Epithelial cell of prostate (primary cell): ENCODE measurements at places on chromosomes 3 and 15.

DNA sequence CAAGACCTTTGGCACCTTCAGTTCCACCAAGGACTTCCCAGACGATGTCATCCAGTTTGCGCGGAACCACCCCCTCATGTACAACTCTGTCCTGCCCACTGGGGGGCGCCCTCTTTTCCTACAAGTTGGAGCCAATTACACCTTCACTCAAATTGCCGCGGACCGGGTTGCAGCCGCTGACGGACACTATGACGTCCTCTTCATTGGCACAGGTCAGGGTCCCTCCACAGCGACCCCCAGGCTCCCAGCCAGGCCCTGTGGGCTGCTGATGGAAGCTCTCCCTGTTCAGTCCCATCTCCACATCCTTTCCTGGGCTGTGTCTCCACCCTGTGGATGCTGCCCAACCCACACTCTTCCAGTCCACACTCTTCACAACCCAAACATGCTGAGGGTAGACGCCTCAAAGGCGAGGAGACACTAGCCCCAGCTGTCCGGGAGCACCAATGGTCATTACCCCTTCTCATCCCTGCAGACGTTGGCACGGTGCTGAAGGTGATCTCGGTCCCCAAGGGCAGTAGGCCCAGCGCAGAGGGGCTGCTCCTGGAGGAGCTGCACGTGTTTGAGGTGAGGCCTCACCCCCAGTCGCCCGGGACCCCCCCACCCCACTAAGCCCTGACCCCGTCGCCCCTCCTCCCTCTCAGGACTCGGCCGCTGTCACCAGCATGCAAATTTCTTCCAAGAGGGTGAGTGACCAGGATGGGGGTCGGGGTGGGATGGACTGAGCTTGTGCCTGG is 4.3 kb upstream of the LSMEM2 start:
- no peak for DNase-seq

DNA sequence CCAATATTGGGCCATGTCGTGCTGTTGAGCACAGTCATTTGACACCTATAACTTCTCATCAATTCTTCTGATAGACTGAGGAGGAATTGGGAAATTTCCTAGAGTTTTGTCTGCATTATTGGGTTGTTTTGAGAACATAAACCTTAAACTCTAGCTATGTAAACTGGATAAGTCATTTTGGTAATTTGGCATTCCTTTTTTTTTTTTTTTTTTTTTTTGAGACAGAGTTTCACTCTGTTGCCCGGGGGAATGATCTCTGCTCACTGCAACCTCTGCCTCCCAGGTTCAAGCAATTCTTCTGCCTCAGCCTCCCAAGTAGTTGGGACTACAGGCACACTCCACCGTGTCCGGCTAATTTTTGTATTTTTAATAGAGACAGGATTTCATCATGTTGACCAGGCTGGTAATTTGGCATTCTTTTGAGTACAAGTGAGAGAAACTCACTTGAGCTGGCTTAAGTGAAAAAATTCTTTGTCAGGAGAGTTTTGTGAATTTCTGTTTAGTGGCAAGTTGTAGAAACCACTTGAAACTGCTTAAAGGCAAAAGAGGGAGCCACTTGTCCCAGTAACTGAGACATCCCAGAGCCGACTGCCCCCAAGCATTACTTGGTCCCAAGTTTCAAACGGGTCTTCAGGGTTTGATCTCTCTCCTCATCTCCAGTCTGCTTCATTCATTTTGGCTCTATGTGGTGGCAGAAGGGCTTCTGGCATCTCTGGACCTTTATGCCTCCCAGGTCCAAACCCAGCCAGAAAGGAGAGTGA is 34.9 kb downstream of the FLNB start:
- no peak for DNase-seq

- DNase-seq: no peak
These were observed 62.7 kb upstream of the CD47 start for GRCh38 chr3:108153451-108153981.

DNA sequence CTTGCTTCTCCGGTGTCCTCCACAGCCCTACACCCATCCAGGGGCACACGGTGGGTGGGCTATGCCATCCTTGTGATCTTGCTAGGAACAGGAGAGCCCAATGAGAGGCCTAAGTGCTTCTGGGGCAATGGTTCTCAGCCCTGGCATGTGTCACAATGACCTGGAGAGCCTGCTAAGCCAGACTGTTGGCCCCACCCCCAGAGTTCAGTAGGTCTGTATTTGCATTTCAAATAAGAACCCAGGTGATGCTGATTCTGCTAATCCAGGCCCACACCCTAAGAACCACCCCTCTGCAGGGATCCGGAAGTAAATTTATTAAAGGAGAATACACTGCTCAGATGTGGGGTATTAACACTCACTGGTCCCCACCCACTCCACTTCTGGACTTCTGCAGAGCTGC is 57.9 kb downstream of the RORA start:
- no peak for DNase-seq

DNA sequence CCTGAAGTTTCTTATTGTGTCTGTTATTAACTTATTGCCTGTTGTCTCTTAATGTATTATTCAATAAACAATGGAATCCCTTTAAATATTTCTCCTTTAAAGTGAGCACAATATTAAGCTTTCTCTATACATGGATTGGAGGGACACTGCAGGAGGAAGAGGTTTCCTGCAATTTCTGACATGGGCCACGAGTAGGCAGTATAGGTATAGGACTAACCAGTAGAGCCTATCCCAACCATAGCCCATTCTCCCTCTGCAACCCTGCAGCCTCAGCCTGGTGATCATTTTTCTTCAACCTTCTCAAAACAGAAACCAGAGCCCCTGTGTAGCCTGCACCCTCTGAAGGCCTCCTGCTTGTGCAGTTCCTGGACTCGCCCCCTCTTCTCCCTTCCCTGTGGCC is 124.8 kb downstream of the NEK10 start:
- DNase-seq: no peak

GRCh38 chr3:196440696-196441095 is 8.5 kb upstream of the UBXN7 start:
- DNase-seq: no peak

DNA sequence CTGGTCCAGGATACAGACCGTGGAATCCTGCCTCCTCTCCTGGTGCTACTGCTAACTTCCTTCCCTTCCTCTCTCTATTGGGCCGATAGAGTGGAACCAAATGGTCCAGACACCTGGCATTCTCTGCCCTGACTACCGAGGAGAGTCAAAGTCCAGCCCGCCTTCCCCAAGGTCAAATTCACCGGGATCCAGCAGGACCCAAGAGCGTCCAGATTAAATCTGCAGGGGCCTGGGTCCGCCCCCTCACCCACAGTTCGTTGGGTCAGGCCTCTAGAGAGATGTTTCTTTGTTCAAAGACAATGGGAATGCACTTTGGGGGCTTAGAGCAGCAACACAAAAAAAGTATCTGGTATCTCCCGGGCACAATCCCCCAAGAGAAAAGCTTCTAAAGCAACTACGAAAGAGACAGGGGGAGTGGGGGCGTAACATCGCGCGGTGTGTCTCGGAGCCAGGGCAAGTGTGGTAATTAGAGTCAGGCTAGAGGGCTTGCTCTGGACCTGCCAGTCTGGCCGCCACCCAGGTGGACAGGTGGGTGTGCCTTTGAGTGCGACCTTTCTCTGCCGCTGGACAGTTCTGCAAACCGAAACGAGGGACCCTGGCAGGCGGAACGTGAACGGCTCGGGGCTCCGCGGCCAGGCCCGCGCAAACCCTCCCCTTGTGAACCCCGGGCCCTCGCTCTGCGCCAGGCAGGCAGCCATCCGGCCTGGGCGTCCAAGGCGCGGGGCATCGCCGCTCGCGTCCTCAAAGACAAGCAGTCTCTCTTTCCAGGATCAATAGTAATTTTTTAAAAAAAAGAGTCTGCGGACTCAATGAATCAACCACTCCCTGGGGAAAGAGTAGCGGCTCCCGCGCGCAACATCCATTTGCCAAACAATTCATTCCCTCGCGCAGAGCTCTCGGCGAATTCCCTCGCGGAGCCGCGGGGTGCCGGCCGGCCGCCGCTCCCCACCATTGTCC is 806 bp downstream of the KLHL25 start:
- DNase-seq: no peak
